ENCODE measurements at places on chromosomes 6 and 20.

DNA sequence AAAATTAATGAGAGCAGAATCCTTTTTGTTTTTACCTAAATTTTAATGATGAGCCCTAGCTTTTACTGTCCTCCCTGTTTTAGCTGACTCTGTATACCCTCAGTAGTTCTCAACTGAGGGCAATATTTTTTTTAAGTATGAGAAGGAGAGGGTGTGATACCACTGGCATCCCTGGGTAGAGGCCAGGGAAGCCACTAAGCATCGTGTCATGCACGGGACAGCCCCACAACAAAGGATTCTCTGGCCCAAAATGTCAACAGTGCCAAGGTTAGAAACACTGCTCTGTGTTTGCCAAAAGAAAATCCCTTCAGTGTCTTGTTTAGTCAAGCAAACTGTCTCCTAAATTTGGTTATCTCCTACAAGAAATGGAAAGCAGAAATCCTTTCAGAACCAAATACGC is 210.4 kb downstream of the KCNQ5 start:
- no peak for DNase-seq

- DNase-seq = no peak
These were observed 23.6 kb downstream of the CEP57L1 start for GRCh38 chr6:109118871-109119354.

DNA sequence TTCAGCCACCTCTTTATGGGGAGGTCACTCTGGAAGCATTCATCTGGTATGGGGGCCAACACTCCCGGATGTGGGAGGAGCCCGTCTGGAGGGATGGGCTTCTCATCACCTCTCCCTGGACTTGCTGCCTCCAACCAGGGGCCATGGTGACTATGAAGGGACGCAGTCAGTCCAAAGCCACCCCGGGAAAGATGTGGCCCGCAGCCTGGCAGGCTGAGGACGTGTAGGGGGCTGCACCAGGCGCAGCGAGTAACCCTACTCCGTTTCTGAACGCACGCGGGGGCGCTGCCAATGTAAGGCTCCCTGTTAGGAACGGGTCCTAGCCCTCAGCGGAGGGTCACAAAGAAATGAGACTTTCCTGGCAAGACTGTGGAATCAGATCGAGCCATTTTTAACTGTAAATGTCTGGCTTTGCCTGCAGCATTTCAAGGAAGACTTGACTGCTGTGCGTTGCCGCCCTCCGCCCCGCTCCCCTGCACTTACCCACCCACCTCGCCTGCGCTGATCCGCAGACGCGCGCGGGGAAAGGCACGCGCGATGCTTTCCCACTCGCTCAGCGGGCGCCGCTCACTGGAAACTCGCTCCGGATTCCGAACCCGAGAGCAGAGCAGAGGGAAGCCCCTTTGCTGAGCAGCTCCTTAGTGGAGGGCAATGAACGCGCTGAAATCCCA is 55.1 kb downstream of the IL20RA start:
- no peak for DNase-seq

GRCh38 chr6:87572883-87573282 is 16.9 kb downstream of the RARS2 start:
- DNase-seq = no peak

DNA sequence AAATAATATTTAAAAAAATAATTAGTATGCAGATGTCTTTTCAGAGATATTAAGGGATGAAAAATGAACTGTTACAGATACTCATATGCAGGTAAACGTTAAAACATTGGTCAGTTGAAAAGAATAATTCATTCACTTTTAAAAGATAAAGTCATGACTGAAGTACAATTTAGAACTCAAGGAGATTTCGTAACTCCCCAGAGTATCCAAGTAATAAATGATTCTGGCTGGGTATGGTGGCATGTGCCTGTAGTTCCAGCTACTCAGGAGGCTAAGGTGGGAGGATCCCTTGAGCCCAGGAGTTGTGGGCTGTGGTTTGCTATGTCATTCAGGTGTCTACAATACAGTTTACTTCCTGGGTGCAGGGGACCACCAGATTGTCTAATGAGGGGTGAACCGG is 122.3 kb upstream of the TMEM181 start:
- DNase-seq = no peak

- DNase-seq = no peak
These were observed 1.4 kb downstream of the GRIK2 start for GRCh38 chr6:101394936-101395335.

Measured in stimulated activated CD4-positive, alpha-beta T cell treated with anti-CD3 and anti-CD28 coated beads, Interleukin-2, amount 100 ng/mL, for 4 hours (primary cell).